ENCODE measurements at places on chromosomes 12 and 14.
A peak's percentile ranks its signal among the peaks of the same experiment; 100 is the strongest.

- no peak for DNase-seq
Measured at GRCh38 chr14:71261206-71261605, 353.9 kb downstream of the PCNX1 start.

DNA sequence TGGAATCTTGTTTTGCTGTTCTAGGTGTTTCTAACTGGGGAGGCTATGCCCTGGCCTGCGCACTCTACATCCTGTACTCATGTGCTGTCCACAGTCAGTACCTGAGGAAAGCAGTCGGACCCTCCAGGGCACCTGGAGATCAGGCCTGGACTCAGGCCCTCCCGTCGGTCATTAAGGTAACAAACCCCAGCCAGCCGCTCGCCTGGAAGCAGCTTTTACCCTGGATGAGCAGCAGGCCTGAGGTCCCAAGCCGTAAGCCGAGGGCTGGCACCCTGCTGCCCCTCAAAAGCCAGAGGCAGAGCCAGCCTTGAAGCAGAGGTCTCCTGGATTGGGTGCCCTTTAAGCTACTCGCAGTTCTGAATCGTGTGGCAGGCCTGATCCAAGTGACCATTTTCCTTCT lies 29.1 kb downstream of the GPR68 start:
- no peak for DNase-seq

- no peak for DNase-seq
Measured at GRCh38 chr12:89316705-89317139, 35.6 kb downstream of the DUSP6 start.

- DNase-seq: no peak
Measured at GRCh38 chr14:103517174-103517566, 5.5 kb downstream of the CKB start.

DNA sequence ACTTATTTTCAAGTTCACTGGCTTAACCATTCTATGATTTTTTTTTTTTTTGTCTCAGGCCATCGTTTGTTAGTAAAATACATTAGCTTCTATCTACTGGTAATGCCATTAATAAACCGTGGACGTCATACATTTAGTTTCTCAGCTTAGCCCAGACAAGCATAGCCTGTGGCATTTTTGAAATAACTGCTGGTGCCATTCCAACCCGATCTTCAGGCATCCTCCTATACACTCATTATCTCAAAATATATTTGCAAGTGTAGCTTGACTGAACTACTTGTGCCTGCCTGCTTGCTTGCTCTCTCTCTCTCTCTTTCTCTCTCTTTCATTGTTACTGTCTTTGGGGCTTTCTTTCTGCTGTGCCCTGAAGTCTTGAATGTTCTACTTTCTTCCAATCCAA lies 12.7 kb upstream of the MBIP start:
- DNase-seq: no peak

- DNase-seq: no peak
Measured at GRCh38 chr14:24892497-24893051, 157.4 kb downstream of the STXBP6 start.

GRCh38 chr12:108425238-108425795 lies 86.2 kb upstream of the CMKLR1 start:
- DNase-seq: no peak

DNA sequence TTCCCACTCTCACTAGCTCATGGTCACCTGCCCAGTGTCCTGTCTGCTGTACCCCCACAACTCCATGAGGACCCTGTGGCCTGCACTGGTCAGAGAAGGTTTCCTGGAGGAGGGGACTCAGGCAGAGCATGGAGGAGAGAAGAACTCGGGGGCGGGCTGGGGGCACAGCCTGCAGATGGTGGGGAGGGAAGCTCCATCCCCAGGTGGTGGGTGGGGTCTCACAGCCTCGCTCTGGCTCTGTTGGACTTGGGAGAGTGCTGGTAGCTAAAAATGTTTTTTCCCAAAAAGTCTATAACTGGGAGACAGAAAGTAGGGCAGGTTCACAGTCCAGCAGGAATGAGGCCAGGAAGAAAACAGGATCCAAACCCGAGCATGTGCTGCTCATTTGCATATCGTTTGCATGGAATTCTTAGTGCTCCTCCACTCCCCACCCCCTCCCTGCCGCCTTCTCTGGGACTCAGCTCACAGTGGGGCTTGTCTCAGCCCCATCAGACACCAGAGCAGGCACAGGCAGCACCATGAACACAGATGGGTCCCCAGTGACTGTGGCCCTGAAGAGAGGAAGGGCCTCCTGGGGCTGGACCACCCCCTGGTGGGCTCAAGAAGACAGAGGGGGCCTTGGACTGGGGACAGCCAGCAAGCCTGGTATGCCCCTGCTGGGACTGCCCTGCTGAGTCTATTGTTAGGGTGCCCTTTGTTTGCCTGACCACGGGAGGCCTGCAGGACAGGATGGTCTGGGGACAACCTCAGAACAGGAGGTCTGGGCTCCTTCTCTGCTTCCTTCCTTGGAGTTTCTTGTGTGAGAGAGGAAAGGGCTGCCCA lies 67.0 kb upstream of the SFSWAP start:
- DNase-seq: no peak

GRCh38 chr12:87758271-87758670 lies 270.9 kb downstream of the C12orf50 start:
- DNase-seq: no peak

DNA sequence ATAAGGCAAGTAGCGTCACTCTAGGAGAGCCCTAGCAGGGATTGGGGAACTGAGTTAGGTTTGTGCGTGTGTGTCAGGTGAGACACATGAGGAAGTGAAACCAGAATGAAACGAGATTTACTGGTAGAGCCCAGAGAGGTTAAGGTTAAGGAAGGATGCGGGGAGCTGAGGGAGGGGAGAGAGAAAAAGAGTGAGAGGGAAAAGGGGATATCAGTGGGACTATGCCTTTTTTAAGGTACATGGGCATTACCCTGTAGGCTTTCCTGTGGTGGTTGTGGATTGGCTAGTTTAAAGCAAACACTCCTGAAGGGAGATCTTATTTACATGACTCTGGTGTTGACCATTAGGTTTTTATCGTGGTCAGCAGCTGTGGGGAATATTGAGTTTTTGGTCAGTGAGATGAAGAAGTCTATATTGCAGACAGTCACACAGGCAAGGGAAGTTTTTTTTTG lies 13.9 kb downstream of the ZDHHC17 start:
- no peak for DNase-seq

- DNase-seq: no peak
Measured at GRCh38 chr12:48794870-48795269, 6.0 kb upstream of the ADCY6 start.

- DNase-seq: no peak
Measured at GRCh38 chr12:2198005-2198501, 145.3 kb downstream of the CACNA1C start.

DNA sequence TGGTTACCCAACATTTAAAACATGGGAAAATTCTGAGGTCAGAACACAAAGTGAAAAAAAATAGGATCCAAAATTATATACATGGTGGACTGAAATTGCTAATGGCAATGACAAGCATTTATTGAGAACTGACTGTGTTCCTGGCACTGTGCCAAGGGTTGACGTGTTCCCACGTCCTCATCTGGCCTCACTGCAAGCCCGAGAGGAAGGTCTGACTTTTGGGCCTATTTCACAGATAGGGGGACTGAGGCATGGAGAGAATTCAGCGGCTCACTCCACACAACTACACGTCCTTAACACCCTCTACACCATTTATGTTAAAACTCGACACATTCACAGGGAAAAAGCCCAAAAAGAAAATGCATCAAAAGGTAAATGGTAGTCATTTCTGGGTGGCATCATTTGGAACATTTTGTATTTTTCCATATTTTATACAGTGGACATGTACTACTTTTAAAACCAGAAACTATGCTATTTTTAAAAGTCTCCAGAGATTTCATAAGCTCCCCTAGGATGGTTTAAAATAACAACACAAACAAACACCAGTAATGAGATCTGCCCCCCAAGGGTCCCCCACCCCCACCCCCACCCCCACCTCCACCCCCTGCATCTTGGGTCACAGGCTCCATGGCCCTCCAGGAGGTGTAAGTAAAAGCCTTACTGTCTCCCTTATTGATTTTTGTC lies 27.7 kb downstream of the CLMN start:
- DNase-seq: peak; percentile 25

DNA sequence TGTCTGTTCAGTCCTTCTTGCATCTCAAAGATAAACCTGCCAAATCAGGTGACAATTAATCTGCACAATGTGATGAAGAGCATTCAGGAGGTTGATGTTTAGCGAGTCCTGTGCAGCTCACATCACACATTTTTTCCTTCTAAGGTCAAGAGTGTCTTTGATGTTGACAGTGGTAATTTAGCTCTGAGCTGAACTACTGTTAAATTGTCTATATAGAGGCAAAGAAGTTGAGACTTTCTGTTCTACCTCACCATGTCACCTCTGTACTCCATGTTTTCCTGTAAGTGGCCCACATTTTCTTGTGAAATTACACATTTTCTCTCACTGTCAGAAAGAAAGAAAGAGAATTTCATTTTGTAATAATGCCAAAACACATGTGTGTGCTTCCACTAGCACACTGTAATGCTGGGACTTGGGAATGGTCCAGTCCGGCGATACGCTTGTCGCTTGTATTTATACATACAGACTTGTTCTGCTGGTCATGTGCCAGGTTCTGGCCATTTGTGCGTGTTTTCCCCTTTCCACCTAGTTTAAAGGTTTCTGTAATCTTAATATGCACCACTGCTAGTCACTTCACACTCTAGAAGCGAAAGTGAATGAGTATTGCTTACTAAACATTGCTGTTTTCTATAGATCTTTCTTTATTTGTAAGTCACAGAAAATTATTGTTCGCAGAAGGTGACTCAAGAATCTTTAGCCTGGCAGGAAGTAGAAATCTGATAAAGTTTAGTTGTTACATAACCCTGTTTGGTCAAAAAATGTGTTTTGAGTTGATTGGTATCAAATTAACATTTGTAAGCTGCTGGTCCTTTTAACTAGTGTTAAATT lies 328.9 kb downstream of the TMTC2 start:
- no peak for DNase-seq

All from activated CD4-positive, alpha-beta T cell treated with anti-CD3 and anti-CD28 coated beads, Interleukin-2, amount 50 U/mL, for 48 hours (primary cell).